ENCODE measurements at places on chromosomes 1 and 21.

DNA sequence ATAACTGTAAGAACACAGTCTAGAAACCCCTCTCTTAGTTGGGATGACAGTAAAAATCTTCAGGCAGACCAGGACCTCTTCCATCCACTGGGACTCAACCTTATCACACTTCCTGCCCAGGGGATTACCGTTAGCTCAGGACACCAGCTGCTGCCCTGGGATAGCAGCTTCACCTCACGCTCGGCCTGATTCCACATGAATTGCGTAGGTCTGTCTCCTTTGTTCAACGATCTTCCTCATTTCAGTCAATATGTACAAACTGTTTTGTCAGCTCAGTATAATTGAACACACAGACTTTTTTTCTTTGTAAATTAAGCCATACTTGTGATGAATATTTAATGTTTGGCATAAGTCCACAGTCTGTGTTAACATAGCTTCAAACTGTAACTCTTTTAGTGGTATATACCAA, 290.4 kb downstream of the GRIK1 start:
- no peak for DNase-seq

- no peak for DNase-seq
These were observed 38.5 kb upstream of the ENAH start for GRCh38 chr1:225691377-225691776.

DNA sequence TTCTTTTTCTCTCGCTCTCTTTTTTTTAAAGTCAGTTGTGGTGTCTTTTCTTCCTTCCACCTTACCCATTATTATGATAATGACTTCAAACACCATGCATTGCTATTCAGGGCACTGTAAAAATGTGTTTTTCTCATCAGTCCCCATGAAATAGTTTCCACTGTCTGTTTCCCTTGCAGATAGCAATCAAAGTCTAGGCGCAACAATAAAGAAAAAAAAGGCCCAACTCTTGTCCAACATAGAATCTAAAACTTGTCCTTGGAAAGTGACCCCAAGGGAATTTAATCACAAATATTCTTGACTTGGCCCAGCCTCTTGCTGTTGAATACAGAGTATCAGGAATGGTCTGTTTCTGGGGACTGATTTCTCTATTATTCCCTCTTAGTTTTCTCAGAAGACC, 382.5 kb downstream of the PLPP3 start:
- DNase-seq, result no peak

GRCh38 chr1:21100481-21100921, 76.2 kb downstream of the EIF4G3 start:
- no peak for DNase-seq

DNA sequence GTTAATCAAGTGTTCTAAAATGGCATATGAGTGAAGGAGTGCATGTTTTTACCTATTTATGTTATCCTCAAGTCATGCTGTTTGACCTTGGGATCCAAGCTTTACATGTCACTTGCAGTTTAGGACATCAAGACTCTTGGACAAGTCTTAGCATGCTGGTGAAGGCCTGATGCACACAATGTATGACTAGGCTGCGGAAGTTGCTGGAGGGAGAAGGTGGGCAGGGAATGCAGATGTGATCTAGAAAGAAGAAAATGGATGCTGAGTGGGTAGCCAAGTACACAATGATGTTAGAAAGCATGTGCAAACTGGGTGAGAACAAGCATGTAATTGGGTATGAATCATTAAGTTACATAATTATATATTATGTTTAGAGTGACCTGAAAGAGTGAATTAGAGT, 301.8 kb downstream of the BRINP2 start:
- DNase-seq, result no peak

DNA sequence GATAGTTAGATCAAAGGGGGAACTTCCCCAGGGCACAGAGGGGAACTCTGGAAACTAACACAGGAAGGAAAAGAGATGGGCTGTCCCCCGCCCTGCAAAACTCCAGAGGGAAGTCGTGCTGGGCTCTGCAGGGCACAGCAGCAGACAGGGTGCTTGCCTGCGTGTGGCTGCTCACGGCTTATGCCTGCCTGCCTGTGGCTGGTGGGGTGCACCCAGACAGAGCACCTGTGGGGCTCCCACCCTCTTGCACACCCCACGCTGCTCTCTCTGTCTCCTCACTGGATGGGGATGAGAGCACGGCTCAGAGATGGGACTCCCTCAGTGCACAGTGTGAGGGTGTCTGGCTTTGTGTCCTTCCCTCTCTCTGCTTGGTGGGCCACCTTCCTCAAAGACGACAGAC, 13.5 kb upstream of the ETV3L start:
- DNase-seq, result no peak

DNA sequence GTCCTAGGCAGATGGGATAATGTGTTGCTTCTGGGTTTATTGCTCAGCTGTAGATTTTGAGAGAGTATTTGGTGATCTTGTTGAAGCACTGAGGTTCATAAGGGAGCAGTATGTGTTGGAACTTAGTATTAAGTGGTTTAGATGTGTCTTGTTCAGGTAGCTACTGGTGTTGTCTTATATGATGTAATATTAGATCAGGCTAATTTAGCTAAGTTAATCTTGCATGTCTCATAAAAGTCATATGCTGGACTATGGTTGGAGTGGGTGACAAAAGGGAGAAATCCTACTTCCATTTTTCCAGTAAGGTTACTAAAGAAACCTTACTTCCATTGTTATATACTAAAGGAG, 196.4 kb downstream of the CLEC20A start:
- no peak for DNase-seq

GRCh38 chr1:30934613-30935012, 26.1 kb upstream of the SDC3 start:
- DNase-seq, result no peak

DNA sequence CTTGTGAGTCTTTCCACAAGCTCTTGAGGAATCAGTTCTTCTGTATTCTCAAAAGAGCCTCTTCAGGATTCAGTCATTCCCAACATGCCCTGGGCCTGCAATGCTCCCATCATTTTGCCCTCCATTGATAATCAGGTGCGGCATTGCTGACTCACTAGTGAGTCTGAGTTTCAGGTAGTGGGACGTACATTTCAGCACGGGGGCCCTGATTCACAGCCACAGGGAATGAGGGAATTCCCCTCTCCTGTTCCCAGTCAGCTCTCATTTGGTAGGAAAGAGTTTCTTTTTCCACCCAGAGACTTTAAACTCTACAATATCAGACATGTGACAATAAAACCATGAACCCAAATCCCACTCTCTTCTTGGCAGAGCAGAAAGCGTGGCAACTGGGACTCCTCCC, 3.7 kb upstream of the IRF6 start:
- no peak for DNase-seq

- no peak for DNase-seq
These were observed 204.4 kb downstream of the SLC35F3 start for GRCh38 chr1:234108921-234109320.

DNA sequence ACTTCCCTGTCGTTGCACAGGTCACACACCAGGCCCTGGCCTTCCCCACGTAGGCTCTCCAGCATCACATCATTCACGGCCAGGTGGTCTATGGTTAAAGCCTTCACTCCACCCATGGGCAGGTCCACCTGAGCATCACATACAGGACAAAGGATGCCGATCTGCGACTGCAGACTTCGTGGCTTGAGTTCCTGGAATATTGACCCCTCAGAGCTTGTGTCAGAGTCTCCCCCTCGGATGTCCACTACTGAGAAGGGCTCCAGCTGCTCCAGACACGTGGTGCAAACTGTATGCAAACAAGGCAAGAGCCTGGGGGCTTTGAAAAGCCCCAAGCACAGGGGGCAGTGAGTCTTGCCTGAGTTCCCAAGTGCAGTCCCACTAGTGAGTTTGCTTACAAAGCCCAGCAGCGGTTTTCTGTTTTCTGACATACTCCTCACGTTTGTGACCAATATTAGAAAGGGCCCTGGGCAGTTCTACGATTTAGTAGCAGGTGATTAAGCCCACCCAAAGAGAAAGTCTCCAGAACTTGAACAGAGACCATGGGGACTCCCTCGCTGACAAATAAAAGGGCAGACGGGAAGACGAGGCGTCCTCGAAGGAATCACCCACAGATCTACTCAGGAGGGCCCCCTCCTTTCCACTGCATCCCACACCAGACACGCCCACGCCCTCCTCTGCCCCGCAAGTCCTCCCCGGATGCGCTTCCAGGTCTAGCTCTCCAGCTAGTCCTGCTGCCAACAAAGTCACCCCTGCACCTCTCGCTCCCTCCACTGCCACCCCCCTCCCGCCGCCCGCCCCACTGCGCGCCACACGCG, 568 bp downstream of the TRIM45 start:
- peak; percentile 19 for DNase-seq

GRCh38 chr1:21754583-21754982, 28.4 kb downstream of the USP48 start:
- no peak for DNase-seq
